Fibroblast of skin of right biceps (primary cell): ENCODE measurements at places on chromosomes 12 and 14.

DNA sequence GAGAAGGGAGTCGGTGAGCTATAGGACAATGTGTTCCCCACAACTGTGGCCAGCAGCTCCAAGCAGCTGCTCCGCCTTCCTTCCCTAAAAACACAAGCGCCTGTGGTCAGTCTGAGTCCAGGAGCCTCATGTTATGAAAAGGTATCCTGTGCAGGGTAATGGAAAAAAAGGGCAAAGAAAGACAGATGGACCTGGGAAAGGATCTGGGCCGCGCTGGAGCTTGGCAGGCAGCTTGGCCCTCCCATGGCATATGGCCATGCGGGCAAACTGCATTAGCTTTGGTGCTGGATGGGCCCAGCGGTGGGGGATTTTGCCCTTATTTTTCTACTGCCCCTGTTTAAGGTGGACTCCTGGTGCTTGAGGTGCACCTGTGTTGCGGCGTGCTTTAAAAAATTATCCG lies 23.7 kb upstream of the CHST11 start:
- no peak for DNase-seq

GRCh38 chr14:54564071-54564867 lies 2.7 kb upstream of the SAMD4A start:
- DNase-seq, result peak; percentile 51

- no peak for DNase-seq
These were observed 104.2 kb upstream of the AMN1 start for GRCh38 chr12:31832740-31833729.

GRCh38 chr12:77591959-77592743 lies 238.5 kb upstream of the NAV3 start:
- no peak for DNase-seq

- no peak for DNase-seq
These were observed 139.2 kb downstream of the RASSF9 start for GRCh38 chr12:85697003-85697402.
